Left lobe of liver (tissue), 2 donors: ENCODE measurements at places on chromosomes 6 and 20. TPM values are rescaled to one million over a fixed set of nuclear protein-coding genes. Genes with fewer than 3 reads are reported as not detected.

TMEM74B gene
- 1.2 TPM for total RNA-seq

TREML1 gene
- not detected for total RNA-seq

MATN4 gene
- not detected for total RNA-seq

GRCh38 chr20:62795023-62795761 lies 1.1 kb upstream of the MRGBP start:
- peak; percentile 66 for DNase-seq

- DNase-seq, result no peak
These were observed 17.1 kb downstream of the DDX27 start for GRCh38 chr20:49236301-49236700.

DNA sequence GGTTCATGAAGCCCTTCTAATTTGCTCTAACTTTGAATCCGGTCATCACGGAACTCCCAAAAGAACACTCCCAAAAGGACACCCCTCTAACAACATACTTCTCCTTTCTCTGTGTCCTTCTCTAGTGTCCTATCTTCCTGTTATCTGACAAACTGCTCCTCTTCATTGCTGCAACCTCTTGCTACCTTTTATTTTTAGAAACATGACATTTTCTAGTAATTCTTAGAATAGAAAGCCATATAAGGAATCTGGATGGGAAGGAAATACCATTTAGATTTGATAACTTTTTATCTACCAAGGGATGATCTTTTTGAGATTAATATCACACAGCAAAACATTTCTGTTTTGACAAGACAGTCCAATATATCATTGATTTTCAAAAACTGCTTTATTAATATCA lies 63.1 kb downstream of the COL12A1 start:
- no peak for DNase-seq

DNA sequence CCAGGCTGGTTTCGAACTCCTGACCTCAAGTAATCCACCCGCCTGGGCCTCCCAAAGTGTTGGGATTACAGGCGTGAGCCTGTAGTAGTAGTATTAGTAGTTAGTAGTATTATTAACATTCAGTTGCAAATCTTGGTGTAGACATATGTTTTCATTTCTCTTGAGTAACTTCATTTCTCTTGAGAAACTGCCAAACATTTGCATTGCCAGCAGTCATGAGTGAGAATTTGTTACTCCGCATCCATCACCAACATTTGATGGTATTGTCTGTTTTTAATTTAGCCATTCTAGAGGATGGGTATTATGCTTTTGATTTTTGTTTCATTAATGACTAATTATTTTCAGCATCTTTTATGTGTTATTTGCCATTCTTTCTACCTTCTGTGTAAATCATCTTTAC lies 1.5 kb upstream of the ERVFRD-1 start:
- DNase-seq, result no peak

DNA sequence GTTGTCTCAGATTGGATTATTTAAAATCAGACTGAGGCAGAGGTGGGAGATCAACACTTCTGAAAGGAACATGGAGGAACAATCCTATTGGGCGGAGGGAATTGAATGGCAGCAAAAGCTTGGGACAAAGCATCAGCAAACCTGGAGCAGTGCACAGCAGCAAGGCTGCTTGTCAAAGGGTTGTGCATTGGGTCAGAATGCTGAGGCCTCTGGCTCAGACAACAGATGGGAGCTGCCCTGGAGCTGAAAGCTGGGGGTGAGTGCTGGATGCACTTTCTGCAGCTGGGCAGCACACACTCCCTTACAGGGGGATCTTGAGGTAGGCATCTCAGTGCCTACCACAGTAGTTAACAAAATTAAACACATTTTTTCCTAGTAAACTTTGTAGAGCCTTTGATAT lies 634.4 kb upstream of the MMS22L start:
- DNase-seq, result no peak

DNA sequence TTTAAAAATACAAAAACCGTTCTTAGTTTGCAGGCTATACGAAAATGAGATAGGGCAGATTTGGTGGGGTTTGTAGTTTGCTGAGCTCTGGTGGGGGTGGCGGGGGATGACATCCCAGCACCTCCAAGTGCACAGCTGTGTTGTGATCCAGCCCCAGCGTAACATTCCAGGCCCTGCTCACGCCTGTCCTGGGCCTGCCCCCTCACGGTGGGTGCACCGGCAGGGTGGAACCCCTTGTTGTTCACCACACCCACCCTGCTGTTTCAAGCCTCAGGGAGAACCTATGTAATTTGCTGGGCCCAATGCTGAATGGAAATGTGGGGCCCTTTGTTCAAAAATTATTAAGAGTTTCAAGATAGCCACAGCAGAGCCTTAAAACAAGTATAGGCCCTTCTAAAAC lies 25.0 kb downstream of the ARMC2 start:
- DNase-seq, result no peak

DNA sequence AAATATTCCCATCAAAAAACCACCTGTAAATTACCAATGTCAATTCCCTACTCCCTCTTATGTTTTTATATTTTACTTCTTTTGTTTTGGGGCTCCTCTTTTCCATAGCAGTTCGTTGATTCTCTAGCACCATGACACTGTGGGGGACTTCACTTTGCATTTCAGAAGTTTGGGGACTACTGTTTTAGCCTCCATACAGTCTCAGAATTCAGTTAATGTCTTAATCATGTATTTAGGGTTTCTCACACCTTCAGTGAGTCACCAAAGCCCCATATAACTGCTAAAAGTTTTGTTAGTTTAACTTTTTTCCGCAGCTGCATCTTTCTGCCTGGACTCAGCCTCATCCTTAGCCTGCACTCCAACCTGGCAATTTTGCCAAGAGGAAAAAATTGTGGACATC lies 20.7 kb upstream of the AIG1 start:
- DNase-seq, result no peak

DNA sequence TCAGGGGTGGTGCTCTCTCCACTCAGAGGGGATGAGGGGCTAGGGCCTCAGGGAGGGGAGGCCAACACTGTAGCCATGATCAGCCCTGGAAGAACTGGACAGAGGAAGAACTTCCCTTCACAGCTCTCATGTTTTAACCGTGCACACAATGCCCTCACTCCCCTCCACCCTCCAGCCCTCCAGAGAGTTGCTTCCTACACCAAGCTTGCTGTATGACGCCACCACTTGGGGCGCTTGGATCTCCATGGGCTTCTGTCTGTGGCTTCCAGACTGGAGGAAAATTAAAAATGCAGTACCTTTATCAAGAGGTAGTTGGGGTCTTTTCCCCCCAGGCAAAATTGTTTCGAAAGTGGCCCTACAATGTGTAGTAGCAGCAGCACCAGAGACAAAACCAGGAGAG lies 48.4 kb downstream of the ARHGAP40 start:
- DNase-seq, result no peak

GRCh38 chr6:43915986-43916923 lies 146.2 kb downstream of the VEGFA start:
- peak; percentile 82 for DNase-seq

GRCh38 chr6:13286181-13286580 lies 42.2 kb downstream of the TBC1D7 start:
- no peak for DNase-seq

GRCh38 chr6:90863043-90863442 lies 276.2 kb upstream of the MAP3K7 start:
- no peak for DNase-seq

GRCh38 chr6:29953001-29953441 lies 10.7 kb downstream of the HLA-A start:
- DNase-seq, result no peak

- DNase-seq, result no peak
These were observed 466 bp upstream of the PSMB1 start for GRCh38 chr6:170553534-170554012.

- no peak for DNase-seq
These were observed 15.0 kb upstream of the RIN2 start for GRCh38 chr20:19742974-19743639.

GRCh38 chr20:19697415-19697814 lies 60.6 kb upstream of the RIN2 start:
- DNase-seq, result no peak

- no peak for DNase-seq
These were observed 113.5 kb upstream of the CDH4 start for GRCh38 chr20:61138566-61138965.

- DNase-seq, result no peak
These were observed 71.2 kb upstream of the SGK1 start for GRCh38 chr6:134389129-134389528.

DNA sequence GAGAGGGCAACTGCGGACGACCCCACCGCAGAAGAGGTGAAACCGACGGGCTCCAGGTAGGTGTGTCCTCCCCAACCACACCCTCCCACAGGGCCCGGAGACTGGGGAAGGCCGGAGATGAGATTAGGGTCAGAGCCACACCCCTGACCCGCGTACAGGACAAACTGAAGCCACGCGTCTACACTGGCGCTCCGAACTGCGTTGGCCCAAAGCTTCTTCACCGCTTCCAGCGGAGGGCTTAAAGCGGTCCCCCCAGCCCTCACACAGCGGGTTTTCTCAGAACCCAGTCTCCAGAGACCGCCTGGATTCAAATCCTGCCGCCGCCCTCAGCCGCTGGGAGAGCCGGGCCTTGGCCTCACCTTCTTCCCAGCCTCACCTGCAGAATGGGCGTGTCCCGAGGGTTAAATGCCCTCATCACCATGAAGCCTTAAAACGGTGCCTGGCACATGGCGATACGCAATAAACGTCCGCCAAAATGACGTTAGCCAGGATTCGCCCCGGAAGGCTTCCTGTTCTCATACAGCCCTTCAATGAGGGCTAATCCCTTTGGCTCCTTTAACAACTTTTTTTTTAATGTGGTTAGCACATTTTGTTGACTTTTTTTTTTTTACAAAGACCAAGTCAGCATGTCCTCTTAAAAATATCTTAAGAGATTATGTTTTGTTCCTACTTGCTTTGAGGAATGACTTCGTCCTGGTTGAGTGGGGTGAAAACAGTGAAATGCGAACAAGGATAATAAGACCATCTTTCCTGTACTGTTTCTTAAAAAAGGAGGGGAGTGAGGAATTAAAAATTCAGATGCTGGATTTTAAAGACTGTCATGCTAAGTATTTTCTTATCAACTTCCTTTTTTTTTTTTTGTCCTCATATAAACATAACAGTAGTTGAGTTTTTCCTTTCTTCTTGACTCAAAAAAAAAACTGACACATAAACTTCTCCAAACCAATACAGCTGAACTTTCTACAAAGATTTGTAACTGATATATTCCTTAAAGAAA lies 15.1 kb upstream of the ZNF217 start:
- DNase-seq, result peak; percentile 48

- DNase-seq, result no peak
These were observed 91.0 kb downstream of the SMLR1 start for GRCh38 chr6:130918171-130918570.

DNA sequence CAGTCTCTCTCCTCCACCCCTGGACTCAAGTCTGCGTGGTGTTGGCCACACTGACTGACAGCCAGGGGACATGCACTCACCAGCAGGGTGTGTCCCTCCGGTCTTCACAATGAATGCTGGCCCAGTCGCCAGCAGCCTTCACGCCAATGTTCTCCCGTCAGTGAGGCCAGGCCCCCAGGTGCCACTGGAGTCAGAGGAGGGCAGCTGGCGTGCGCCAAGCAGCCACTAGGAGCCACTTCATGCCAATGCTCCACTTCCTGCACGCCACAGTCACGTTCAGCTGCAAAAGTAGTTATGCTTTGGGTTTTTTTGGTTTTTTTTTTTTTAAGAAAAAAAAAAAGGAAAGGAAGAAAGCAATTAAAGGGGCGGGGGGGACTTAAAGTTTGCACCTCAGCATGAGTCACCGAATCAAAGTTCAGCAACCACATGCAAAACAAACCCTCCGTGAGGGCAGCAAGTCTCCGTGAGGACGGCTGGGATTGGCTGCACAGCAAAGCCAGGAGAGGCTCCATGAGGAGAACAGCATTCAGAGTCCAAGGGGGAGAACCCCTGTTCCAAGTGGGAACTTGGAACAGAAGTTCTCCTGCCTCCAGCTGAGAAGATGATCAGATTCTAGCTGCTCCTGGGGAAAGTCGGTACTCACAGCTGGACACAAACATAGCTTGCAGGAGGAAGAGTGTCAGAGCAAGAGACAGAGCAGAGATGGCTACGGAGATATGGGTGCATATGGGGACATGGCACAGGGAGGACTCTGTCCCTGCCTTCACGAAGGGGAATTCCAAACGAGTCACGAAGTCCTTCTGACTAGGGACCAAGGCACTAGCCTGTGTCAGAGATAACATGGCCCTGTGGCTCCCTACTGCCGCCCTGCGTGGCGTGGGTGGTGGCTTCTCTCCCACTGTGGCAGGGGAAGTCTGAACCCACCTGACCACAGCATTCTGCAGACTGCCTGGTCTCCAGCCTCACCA lies at the start of gene ZC3H12D:
TSS of gene ZC3H12D (minus strand) at position 282 of the 968 bp plus-strand sequence. CDS start 10,471 bp downstream, outside the sequence.
- peak; percentile 49 for DNase-seq

DNA sequence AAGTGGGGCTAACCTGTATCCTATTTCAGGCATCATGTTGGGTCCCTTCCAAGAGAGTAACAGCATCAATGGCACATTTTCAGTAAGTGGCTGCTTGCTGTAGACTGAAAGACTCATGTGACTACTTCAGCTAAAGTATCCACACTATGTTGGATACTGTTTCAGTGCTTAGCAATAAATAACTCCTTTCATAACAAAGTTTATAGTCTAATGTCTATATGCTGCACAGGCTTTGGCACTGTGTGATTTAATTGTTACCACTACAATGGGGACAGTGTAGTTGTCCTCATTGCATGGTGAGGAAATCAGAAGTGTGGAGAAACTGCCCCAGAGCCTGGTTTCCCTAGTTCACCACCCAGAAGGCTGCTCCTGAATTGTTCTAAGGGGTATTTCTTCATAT lies 318.0 kb upstream of the PTCHD4 start:
- DNase-seq, result no peak

GRCh38 chr6:147244832-147245231 lies 40.6 kb downstream of the STXBP5 start:
- no peak for DNase-seq

GRCh38 chr6:53975941-53976615 lies 135.2 kb upstream of the MLIP start:
- DNase-seq, result no peak

GRCh38 chr6:33744001-33744848 lies 2.5 kb downstream of the IP6K3 start:
- DNase-seq, result peak; percentile 79

- no peak for DNase-seq
These were observed 6.9 kb downstream of the VGLL2 start for GRCh38 chr6:117272032-117272866.

DNA sequence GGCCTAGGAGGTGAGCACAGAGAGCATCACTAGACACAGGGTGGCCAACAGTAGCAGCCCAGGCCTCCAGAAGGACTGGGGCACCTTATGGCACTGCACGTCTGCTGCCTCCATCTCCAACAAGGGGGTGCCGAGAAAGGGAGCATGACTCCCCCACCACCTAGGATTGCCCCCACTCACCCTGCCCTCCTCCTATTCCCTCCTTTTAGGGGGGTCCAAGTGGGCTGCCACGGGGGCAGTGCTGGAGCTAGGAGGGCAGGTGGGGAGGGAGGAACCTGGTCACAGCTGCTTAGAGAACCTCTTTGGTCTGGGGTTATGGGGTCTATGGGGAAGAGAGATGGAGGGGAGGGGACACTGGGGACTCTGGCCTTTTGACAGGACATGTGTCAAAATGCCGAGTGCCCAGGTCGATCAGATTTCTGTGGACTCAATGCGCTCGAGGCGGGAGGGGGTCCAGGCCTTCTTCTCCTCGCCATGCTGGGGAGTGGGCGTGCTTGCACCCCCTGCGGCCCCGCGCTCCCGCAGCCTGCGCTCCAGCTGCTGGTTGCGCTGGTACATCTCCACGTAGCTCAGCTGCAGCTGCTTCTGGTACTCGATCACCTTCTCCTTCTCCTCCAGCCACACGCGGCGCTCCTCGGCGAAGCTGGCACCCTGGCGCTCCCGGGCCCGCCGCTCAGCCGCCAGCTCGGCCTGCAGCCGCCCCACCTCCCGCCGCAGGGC lies 4.5 kb upstream of the FASTKD5 start:
- no peak for DNase-seq
